ENCODE measurements at places on chromosomes 6 and 20.

DNA sequence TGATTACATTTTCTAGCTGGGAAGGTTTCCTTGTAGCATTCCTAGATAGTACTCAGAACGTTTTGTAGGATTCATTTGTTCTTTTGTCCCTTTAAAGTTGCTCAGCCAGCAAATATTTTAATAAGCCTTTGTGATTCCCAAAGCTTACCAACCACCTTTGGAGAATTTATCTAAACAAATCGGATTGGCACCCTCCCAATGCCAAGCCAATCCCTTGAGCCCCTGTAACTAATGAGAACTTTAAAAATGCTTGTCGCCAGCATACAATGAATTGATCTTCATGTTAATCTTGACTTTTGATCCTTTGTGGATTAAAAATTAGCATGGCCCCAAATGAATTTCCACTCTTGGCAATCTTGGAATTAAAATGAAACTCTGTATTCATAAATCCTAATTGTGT is 559.5 kb downstream of the UTRN start:
- no peak for DNase-seq

DNA sequence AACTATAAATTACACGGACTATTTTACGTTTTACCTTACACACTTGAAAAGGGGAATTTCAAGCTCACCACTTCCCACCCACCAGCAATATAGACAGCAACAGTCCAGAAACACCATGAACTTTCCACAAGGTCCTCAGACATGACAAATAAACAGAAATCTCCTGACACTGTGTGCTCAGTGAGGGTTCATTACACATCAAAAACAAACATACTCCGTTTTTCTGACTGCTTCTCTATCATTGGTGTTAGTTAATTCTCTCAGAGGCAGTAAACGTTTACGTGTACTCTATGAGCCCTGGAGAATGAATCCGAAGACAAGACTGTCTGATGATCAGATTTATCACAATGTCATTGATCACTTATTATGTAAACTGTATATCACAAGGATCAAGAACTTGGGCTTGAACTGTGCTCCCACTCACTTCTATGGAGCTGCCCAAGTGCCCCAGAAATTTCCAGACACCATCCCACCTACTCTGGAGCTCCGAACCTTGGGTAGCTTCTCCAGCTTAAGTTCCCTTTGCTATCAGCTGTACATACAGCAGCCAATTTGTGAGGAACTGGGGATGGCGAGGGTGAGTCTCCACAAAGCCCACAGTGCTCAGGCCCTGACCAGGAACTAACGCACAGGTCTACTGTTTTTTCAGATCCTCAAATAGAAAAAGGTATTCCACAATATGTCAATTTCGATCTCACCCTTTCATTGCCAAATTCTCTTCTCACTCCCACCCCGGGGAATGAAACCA is 86.0 kb downstream of the ALDH8A1 start:
- no peak for DNase-seq

DNA sequence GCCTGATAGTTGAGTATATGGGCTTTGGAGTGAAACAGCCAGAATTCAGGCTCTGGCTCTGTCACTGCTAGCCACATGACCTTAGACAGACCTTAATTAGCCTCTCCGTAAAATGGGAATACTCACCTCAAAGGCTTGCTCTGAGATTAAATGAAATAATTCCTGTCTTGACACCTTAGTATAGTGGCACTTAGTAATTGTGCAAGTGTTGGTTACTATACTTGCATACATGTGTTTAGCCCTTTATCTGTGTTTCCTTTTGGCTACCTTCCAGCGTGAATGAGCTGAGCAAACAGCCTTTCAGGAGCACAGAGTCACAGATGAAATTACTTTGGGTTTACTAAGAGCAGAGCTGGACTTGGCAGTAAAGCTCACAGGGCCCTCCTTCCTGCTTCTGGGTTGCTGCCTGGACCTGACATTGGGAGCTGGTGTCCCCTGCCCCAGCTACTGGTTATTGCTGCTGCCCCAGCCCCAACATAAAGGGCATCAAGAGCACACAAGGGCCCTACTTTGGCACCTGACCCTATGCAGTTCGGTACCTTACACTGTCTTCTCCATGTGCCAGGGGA is 32.8 kb downstream of the CD164 start:
- no peak for DNase-seq

DNA sequence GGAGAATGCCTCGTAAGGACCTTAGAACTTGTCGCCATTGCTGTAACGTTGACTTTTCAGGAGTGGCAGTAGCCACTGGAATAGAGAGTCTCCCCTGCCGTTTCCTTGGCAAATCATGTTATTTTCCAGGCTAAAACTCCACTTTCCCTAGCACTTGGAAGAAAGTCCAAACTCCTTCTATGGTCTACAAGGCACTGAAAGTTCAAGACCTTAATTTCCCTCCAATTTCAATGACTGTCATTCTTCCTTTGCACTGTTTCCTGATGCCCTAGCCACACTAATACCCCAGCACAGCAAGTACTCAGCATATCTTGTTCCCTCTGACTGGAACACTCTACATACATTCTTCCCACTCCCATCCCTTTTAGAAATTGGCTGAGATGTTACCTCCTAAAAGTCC is 1.8 kb upstream of the TBPL1 start:
- no peak for DNase-seq

- no peak for DNase-seq
Observed at GRCh38 chr6:131789219-131789618, 18.6 kb upstream of the ENPP1 start.

DNA sequence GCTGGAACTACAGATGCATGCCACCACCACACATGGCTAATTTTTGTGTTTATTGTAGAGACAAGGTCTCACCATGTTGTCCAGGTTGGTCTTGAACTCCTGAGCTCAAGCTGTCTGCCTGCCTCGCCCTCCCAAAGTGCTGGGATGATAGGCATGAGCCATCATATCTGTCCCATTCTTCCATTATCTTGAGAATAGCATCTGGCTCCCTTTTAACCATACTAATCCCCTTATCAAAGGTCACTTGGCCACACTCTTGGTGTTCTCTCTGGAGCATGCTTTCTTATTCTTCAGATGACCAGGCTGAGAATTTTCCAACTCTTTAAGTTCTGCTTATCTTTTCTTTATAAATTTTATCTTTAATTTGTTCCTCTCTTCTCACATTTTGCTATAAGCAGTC is 15.9 kb upstream of the TRERF1 start:
- DNase-seq, result no peak

DNA sequence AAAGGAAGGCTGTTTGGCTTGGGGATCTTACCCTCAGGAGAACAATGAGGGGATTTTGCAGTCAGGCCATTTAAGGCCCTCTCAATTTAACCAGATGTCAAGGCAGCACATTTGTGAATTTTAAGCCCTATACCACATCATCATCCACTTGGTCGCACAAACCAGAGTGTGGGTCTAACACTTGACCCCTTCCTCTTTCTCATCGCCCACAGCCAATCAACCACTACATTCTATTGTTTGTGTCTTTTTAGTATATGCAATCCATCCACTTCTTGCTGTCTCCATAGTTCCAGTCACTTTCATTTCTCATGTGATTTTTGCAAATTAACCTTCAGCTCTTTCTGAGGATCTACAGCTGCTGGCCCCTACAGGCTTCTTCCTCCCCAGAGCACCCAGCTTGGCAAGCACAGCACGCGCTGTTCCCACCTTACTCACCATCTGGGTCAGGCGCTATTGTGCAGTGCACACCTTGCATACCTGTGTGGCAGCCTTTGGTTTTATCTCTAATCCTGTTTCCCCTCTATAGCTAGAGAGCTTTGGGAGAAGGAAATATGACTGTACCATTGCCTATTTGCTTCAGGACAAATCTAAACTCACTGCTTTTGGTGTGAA is 32.3 kb upstream of the CD83 start:
- DNase-seq, result no peak

- peak; percentile 34 for DNase-seq
Observed at GRCh38 chr6:154732538-154733182, 556 bp upstream of the SCAF8 start.

DNA sequence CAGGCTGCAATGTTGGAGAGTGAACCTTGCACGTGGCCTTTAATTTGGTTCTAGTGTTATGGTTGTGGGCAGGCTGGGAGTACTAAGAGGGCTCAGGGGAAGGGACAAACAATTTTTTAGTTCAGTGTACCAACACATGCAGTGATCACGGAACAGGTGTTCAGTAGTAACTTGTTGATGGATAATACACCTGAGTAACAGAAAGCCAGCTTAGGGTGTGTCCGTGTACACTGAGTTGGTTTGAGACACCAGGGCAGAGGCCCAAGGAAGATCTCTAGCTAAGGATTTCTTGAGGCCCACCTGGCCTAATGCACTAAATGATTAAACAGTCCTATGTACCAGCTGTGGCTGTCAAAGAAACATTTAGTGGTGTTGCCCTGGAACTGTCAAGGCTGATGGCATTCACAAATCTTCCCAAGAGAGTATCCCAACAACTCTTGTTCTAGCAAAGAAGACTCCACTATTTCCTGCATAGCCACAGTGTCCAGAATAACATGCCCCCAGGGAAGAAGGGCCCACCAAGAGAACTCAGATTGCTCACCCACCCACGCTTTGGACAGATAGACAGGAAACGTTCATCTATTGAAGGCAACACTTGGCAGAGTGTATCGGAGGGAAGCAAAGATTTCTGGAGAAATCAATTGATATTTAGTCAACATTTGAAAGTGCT is 60.0 kb downstream of the CD83 start:
- DNase-seq, result no peak

DNA sequence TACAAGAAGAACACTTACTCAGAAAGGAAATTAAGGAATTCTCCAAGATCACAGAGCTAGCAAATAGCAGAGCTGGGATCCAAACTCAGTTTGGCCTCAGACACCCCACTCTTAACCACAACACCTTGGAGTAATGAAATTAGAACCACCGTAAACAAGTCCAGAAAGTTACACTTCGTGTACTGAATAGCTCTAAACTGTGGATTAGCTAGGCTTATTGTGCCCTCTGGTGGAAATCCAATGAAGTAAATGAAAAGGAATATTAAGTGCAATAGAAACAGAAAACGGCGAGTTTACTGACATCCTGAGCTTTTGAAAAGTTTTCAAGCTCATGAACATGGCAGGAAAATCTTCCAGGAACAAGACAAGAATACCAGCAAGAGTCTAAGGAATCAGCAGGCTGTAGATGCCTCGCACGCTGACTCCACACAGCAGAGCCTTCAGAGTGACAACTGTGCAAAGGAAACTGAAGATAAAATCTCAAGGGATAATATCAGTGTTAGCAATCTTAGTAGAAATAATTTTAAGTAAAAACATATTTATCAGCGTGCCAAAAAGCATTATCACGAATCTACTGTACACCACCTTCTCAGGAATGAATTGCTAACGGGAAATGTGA is 34.6 kb downstream of the FBXO5 start:
- DNase-seq, result peak; percentile 26

- DNase-seq, result no peak
Observed at GRCh38 chr6:152534541-152534940, 102.6 kb downstream of the SYNE1 start.

All from hepatic stellate cell (primary cell).